ENCODE measurements at places on chromosomes 6 and 20. TPM values are rescaled to one million over a fixed set of nuclear protein-coding genes. Genes with fewer than 3 reads are reported as not detected.

DNA sequence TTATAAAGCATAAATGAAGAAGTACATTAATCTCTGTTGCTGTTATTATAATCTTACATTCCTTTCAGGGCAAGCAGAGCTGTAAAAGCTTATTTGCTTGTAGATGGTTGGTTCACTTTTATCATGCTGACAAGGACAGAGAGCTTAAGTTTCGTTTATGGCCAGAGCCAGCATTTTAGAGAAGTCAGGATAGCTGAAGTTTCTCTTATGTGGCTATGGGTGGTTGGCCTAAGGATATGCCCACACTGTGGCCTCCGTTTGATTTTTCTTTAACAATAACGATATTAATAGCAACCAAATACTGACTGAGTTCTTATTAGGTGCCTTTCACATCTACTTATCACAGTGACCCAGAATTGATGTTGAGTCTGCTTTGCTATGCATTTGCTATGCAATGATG lies 78.5 kb downstream of the FARS2 start:
- no peak for DNase-seq

DNA sequence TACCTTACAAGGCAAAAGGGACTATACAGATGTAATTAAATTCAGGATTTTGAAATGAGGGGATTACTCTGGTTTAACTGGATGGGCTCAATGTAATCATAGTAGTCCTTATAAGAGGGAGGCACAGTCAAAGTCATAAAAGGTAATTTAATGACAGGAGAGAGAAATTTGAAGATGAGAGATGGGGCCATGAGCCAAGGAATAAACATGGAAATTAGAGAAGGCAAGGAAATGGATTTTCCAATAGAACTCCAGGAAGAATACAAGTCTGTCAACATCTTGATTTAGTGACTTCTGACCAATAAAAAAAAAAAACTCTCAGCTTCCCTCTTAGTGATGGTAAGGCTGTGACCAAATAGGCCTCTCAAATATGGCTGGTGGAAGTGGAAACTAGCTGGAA lies 101.9 kb upstream of the BEND3 start:
- DNase-seq = no peak

DNA sequence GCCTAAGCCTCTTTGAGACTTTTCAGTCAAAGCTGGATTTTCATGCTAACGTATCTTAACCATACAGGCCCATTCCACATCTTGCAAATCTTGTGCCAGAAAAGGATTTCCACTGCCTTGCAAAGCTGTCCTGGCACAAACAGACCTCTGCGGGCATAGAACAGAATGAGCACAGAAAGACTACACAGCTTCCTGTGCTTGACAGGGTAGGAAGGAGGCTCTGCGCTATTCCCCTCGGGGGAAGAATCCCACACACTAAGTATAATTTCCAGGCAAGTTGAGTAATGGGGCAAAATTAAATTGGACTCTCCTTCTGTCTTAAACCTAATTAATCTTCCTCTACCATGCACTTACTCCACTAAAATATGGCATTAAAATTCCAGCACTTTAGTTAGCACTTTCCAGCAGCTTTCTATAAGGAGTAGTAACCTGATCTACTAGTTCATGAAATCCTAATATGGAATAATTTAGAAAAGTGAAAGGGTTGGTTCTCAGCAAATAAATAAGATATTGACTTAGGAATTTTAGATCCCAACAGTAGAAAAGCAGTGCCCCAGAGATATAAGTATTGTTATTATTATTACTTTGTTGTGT lies 532.1 kb upstream of the JAG1 start:
- no peak for DNase-seq

- peak; percentile 69 for DNase-seq
These were observed 13.6 kb downstream of the ITPA start for GRCh38 chr20:3222635-3223600.

DNA sequence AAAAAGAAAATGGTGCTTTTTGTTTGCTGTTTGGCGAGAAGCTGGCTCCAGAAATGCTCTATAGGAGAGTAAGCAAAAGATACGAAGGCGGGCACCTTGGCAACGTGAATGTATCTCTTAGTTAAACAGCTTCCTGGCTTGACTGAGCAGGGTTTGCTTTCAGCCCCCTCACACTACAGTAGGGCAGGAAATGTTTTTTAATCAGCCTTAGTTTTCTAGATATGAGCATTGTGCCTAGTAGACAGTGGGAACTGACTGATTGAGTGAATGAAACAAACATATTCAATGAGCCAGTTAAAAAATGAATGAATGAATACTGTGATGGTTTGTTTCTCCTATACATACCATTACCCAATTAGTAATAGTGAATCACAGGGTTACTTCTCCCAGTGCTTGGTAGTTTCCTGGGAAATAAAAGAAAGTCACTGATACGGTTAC lies 19.9 kb downstream of the CAP2 start:
- DNase-seq = no peak

GRCh38 chr6:52724042-52724405 lies 39.3 kb downstream of the GSTA2 start:
- DNase-seq = peak; percentile 23

The ELOVL4 gene
- polyA plus RNA-seq = 1.1 TPM

The ZNF292 gene
- 2.5 TPM for polyA plus RNA-seq
